ENCODE measurements at places on chromosomes 6 and 20. TPM values are rescaled to one million over a fixed set of nuclear protein-coding genes. Genes with fewer than 3 reads are reported as not detected.

DNA sequence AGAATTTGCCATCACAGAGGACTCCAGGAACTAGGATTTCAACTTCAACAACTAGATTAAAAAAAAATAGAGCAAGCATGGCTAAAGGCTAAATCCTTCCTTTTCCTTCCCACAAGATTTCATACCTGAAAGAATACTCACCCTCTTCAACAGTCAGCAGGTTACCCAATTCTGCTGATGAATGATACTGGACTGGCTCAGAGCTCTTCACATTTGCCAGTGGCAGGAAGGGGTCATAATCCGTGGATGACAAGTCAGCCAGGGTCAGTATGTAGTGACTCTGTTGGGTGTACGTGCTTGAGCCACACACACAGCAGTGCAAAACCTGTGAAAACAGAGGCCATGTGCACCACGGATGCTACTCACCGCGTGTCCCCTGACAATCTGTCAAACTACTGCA, 152.9 kb downstream of the INSM1 start:
- peak; percentile 25 for DNase-seq

DNA sequence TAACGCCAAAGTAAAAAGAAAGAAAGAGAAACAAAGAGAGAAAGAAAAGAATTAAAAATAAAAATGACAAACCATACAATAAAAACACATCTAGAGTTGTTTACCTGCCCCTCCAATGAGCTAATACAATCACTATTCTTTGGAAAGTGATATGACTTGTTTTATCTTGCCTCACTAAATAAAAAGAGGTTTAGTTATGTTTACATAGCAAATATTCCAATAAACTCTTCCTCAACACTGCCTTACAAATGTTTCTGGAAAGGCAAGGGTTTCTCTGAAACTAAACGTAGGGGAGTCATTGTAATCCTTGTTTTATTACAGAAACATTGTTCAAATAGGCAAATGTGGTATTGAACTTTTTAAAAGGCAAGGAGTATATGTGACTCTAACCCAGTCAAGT, 396.2 kb downstream of the EPM2A start:
- DNase-seq: no peak

DNA sequence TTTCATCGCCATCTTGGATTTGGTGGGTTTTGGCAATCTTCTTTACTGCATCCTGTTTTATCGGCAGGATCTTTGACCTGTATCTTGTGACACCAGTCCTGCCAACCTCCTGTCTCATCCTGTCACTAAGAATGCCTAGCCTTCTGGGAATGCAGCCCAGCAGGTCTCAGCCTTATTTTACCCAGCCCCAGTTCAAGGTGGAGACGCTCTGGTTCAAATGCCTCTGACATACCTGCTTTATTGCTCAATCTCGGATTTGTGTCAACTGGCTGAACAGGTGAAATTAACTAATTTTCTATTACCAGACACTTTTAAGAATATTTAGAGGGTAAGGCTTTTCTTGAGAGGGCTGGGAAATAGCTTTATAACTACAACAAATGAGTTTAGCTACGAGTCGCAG, 102.5 kb downstream of the SASH1 start:
- DNase-seq: no peak

DNA sequence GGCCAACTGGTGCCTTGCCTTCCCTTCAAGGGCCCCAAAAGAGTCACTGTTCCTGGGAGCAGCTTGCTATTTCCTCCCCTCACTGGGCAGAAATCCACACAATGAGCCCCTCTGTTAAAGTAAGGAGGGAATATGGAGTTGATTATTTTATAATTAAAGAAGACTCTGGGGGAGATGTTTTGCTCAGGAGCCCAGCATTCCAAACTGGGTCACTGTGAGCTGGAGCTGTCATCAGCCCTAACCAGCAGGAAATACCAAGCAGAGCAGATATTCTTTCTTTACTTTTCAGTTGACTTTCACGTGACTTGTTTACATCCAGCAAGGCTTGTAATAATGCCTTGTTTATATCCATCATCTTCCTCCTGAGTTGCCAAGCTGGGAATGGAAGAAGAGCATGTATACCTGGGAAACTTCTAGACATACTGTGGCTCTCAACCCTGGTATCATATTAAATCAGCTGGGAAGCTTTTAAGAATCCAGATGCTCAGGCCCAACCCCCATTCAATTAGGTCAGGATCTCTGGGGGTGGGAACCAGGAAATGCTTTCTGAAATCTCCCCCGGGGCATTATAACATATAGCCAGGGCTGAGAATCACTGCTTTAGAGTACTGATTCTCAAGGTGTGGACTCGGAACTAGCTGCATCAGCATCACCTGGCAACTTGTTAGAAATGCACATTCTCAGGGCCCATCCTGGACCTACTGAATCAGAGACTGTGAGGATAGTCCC, 175.6 kb upstream of the MYLIP start:
- DNase-seq: no peak

DNA sequence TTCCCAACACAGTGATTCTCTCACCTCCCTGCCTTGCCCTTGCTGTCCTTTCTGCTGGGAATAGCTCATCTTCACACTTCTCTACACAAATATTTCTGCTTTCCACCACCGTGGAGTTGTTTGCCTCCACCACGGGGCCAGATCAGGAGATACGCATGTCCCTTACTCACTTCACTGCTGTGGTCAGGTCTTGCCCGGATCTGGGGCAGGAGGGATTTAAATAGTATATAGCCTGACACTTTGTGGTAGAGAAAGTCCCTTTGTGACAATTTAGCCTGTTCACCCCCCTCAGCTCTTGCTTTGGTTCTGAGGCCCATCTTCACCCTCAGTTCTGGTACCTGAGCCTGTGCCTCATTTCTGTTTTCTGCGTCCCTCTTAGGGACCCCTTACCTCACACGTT, 92.6 kb upstream of the PREP start:
- no peak for DNase-seq

DNA sequence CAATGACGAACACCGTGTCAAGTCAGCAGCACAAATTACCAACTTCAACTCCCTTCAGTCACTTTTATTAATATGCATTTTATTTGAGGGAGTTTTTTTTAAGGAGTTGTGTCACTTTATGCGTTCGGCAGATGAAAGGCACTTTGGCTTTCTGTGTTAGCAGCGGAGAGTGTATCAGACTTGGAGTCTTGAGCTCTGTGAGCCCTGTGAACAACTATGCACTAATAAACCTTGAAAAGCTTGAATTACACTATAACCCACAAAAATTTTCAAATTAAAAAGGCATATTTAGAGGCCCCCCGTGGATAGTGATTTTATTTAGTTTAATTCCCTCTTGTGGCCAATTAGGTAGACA, 335.3 kb upstream of the NT5E start:
- DNase-seq: no peak

DNA sequence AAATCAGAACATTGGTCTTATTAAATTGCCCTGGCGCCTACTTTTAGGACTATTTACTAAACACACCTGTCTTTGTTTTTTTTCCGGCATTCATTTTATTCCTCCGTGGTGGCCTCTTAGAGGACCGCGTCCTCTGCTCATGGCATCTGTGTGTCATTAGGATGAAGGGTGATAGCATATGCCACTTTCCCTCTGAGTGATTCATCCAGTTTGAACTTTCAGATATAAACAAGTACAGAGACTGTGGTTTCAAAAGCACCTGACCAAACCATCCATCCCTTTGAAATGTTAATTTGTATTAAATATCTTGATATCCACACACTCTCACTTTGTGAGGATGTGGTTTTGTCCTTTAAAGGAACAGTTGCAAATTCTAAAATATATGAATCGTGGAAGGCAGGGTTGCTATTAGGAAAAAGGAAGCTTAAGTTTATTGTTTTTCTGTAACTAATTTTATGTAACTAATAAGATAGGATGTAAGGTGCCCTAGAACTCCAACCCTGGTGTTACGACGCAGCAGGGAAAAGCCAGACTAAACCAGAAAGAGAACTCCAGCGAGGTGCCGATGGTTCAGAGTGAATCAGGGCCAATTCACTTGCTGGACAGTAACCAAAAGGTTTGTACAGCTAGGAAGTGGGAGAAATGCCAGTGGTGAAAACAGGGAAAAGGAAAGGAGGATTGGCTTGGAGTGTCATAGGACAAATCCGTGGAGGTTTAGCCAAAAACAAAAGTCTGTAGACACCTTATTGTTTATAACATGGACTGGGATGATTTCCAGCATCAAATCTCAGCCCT, 98.7 kb downstream of the SHLD1 start:
- no peak for DNase-seq

- no peak for DNase-seq
Observed at GRCh38 chr6:142851601-142852000, 93.4 kb downstream of the HIVEP2 start.

DNA sequence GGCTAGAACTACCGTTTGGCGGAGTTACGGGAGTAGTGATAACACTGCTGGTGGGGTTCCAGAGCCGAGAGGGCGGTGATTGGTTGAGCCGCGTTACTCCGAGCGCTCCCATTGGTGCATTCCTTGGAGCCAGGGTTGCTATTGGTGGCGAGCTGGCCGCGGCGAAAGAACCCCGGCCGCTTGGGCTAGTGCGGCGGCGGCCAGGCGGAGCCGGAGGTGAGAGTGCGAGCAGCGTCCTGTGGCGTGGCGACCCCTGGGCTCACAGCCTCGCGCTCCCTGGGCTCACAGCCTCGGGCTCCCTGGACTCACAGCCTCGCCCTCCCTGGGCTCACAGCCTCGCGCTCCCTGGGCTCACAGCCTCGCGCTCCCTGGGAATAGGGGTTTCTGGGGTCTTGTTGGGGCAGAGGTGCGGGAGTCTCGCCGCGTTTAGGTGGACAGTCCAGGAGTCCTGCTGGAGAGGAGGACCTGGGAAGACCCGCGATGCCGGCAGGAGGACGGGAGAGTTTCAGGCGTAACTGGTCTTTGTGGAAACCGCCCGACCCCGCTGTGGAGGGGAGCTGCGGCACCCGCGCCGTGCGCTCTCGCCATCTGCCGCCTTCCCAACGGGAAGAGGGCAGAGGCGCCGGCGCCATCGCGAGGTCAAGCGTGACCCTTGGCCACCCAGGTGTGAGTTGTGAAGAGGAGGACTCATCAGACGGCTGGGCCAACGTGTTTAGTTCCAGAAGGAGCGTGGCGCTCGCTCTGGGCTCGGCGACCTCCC, 12.2 kb downstream of the PRDM13 start:
- no peak for DNase-seq

DNA sequence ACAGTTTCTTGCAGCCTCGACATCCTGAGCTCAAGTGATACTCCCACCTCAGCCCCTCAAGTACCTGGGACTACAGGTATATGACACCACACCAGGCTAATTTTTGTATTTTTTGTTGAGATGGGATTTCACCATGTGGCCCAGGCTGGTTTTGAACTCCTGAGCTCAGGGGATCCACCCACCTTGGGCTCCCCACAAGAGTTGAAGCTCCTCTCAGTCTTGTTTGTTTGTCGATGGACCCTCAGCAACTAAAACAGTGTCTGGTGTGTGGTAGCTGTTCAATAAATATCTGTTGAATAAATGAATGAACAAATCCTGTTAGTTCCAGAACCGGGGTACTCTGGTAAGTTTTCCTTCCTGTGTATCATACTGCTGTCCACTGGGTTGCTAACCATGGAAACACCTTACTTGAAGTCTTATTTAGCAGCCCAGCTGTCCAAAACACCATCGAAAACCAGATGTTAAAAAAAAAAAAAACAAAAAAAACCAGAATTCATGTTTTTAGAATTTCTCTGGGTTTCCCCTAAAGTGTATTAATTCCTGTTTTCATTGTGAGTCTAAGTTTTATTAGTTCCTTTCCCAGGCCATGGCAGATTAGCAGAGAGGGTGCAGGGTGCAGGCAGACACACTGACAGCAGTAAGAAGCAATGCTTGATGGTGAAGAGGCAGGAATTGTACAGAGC, 7.8 kb upstream of the EZR start:
- DNase-seq: no peak

- DNase-seq: no peak
Observed at GRCh38 chr20:32006841-32007786, 3.1 kb upstream of the CCM2L start.

DNA sequence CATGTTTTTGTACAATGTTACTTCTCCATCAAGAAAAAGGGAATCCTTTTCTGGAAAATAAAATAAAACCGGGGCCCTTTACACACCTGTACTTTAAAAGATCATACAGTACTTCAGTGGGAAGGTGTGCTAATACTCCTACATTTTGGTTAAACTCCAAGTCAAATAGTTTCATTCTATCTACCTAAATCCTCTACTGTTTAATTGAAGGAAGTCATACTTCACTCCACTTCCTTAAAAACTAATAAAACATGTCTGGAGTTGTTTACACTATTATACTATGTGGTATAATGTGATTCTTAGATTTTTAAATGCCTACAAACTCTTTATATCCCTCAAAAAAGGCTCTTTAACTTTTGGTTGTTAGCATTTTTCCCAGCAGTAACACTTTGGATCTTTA, 18.6 kb upstream of the HBS1L start:
- no peak for DNase-seq

- no peak for DNase-seq
Observed at GRCh38 chr6:42689371-42689770, 33.0 kb downstream of the PRPH2 start.

Gene SDC4
- total RNA-seq: 155 TPM

Gene TMEM239
- total RNA-seq: not detected

GRCh38 chr6:136030131-136030530, 178.6 kb downstream of the PDE7B start:
- no peak for DNase-seq

DNA sequence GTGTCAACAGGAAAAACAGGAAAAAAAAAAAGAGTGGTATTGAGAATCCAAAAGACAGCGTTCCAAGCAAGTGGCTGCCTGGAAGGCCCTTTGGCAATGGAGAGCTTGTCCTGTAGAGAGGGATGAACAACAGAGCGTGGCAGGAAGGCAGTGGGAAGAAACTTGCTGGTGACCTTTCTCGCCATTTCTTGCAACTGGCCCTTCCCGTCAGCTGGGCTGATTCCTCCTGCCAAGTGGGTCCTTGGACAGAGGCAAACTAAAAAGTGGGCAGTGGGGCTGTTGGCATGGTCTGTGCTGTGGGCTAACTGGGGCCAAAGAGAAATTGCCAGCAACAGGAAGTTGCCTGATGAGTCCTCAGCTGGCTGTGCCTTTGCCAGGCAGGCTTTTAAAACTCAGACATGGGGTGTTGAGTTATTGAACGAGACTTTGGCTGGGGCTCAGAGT, 43.9 kb upstream of the CLDN20 start:
- DNase-seq: no peak

Gene ULBP2
- 6.1 TPM for total RNA-seq
